ENCODE measurements at places on chromosomes 12 and 14. TPM values are rescaled to one million over a fixed set of nuclear protein-coding genes. Genes with fewer than 3 reads are reported as not detected.

The RTRAF gene
- total RNA-seq = 48.1 TPM

The NAP1L1 gene
- total RNA-seq = 216 TPM

The KLHL33 gene
- 0.23 TPM for total RNA-seq

The PLCZ1 gene
- not detected for total RNA-seq

The EEF1AKMT3 gene
- 7.8 TPM for total RNA-seq

The SLC7A7 gene
- total RNA-seq = 1.2 TPM

The PTMS gene
- 43.6 TPM for total RNA-seq

The GLI1 gene
- 0.23 TPM for total RNA-seq

The HCAR3 gene
- not detected for total RNA-seq

The KRT7 gene
- 533 TPM for total RNA-seq

The GALNT8 gene
- not detected for total RNA-seq

The NAV3 gene
- 102 TPM for total RNA-seq

All from smooth muscle cell of the coronary artery (primary cell).